ENCODE measurements at places on chromosomes 4 and X.

DNA sequence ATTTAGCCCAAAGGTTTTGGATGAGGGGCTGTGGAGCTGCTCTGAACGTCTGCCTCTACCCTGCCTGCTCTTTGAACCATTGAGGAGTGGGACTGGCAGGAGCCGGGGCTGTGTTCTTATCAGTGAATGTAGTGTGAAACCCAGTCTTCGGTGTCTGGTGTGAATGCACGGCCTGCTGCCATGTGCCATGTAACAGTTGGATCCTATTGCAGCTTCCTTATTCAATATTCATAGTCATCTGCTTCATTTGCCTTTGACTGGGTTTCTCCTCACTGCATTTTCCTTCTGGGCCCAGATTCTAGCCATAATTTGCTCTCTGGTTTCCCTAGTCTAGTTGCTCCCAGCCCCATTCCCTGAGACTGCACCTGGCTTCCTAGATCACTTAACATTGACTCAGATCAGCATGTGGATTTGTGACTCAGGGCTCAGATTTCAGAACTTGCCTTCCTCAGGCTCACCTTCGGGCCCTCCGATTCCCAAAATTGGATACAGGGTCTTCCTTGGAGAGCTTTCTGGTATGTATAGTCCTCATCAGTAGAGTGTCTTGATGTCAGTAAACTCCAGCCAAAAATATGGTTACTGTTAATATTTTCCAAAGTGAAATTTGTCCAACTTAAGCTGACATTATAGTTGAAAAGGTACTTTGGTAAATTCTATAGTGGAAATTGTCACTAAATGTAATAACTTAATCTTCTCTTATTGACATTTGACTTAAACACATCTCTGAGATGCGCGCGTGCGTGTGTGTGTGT is 94.0 kb upstream of the DDIT4L start:
- no peak for DNase-seq

- no peak for DNase-seq
Measured at GRCh38 chr4:151659601-151660364, 101.0 kb downstream of the GATB start.

DNA sequence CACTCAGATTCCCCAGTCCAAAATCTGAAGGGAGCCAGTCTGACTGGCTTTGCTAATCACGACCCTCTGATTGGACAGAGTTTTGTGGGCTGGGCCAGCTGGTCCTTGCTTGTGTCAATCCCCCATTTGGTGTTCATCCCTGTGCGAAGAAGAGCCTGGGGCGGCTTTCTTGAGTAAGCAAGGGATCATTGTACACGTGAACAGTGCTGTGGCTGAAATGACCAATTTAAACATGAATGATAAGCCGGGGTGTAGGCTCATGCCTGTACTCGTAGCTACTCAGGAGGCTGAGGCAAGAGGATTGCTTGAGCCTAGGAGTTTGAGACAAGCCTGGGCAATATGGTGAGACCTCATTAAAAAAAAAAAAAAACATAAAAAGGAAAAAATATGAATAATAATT is 379.1 kb downstream of the RAPGEF2 start:
- no peak for DNase-seq

GRCh38 chr4:30754021-30754420 is 33.9 kb downstream of the PCDH7 start:
- DNase-seq, result no peak

GRCh38 chr4:13515268-13515667 is 29.0 kb downstream of the NKX3-2 start:
- no peak for DNase-seq

GRCh38 chr4:81360737-81361136 is 111.0 kb downstream of the RASGEF1B start:
- DNase-seq, result no peak

All from CD4-positive, alpha-beta T cell treated with Interleukin-21 for 1 hour (primary cell).